ENCODE measurements at places on chromosomes 16 and 17.

GRCh38 chr16:86294535-86295196 lies 215.7 kb upstream of the FOXF1 start:
- no peak for DNase-seq

- no peak for DNase-seq
Measured at GRCh38 chr17:1126801-1127550, 52.8 kb downstream of the ABR start.

DNA sequence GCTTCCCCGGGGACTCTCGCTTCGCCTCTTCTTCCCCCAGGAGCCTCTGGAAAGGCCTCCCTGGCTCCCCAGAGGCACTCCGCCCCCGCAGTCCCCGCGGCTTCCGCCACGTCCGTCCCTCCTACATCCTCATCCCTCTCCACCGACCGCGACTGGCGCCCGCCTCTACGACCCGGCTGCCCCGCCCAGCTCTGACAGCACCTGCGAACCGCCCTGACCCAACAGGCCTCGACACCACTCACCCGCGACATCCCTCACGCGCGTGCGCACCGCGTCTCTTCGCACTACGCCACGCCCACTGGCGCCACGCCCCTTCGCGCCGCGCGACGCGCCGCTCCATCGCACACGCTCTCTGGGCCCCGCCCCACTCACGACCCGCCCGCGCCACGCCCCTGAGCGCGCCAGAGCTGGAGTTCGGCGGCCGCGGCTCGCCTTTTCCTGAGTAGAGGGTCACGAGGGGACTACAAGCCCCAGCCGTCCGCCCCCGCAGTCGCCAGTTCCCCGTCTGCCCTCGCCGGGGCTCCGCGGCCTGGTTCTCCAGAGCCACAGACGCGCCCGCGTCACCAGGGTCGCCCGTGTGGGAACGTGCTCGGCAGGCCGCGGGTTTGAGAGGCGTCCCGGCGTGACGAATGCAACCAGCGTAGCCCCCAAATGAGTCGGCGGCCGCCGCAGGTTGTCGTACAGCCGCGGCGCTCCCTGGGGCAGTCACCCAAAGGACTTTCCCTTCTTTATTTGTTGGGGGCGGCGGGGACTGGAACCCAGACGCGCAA lies 56.2 kb upstream of the LRRC37A3 start:
- DNase-seq: peak; percentile 90

GRCh38 chr16:59411961-59412841 lies 678.1 kb upstream of the GOT2 start:
- no peak for DNase-seq

GRCh38 chr17:6110088-6110487 lies 39.9 kb downstream of the WSCD1 start:
- no peak for DNase-seq

DNA sequence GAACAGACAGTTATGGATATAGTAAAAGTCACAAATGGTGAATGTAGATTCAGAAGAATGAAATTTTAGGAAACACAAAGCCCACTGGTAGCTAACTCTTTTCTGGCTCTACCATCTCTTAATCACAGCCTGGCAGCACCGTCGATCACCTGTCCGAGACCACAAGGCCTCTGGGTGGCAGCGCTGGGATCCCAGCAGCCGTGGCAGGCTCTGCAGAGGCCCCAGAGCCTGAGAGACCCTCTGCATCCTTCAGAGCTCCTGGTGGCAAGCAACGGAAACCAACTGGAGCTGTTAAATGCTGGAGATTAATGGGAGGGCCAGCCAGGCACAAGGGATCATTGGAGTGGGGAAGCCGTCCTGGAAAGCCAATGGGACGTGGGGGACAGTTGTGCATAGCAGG lies 26.3 kb downstream of the LAT start:
- DNase-seq: no peak

GRCh38 chr16:3595521-3596021 lies 15.8 kb downstream of the SLX4 start:
- no peak for DNase-seq

- no peak for DNase-seq
Measured at GRCh38 chr16:86133847-86134375, 234.9 kb downstream of the IRF8 start.

DNA sequence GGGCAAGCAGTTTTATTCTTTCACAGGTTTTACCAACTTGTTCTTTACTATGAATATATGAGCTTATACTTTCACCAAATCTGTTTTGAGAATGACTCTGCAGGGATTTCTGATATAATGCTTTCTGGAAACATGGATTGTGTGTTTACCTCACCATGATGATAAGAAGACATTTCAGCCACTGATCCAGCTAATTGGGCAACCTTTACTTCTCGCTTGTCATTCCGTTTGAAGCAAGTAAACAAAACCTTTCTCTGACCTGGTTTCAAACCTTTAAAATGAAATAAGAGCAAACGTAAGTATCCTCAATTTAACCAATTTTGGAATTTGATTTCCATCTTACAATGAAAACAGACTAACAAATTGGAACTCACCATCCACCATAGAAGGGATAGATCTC lies 13.7 kb downstream of the TOP2A start:
- DNase-seq: no peak

- no peak for DNase-seq
Measured at GRCh38 chr16:57606847-57607501, 21.5 kb upstream of the ADGRG1 start.

- DNase-seq: no peak
Measured at GRCh38 chr16:50270510-50271147, 4.3 kb downstream of the ADCY7 start.

DNA sequence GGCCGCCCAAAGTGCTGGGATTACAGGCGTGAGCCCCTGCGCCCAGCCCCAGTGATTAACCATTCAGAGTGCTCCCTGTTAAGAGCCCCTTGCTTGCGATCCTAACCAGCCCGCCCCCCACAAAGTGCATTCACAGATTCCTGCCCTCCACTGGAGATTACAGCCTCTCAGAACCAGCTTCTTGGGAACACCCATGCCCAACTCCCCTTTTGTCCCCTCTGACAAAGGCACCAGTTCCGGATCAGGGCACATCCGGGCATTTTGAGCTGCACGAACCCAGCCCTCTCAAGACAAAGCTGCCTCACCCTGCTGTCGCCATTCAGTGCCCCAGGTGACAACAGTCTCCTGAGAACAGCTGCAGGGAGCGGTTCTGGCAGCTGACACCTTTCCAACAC lies 848 bp upstream of the KRT19 start:
- no peak for DNase-seq

All from Jurkat, Clone E6-1 (cell line).